Smooth muscle cell of bladder (primary cell): ENCODE measurements at places on chromosomes 5 and 9. TPM values are rescaled to one million over a fixed set of nuclear protein-coding genes. Genes with fewer than 3 reads are reported as not detected.

Gene SLC6A7
- total RNA-seq: not detected in 2 replicates

Gene WDR31
- 1.8 and 3.4 TPM in 2 replicates for total RNA-seq

Gene DDX4
- total RNA-seq: not detected in 2 replicates

Gene ZNF462
- 12.9 and 16.1 TPM in 2 replicates for total RNA-seq
